ENCODE measurements at places on chromosomes 13 and 19.

GRCh38 chr13:67146523-67147130, 83.5 kb downstream of the PCDH9 start:
- DNase-seq, result no peak

DNA sequence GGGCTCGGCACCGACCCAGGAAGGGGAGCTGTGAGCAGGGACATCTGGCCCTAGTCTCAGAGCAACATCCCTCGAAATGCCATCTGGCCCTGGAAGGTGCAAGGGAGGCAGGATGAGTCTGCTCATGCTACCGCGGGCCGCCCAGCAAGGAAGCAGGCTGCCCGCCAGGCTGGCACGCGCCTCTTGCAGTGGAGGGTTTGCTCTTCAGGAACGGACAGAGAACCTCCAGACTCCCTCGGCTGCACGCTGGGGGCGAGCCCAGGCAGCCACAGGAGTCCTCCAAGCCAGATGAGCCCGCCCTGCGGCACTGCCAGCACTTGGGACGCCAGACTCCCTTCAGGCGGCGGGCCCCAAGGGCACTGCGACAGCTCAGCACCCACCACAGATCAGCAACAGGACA, 10.1 kb upstream of the ATP8B3 start:
- DNase-seq, result no peak

GRCh38 chr13:28041031-28041461, 52.6 kb upstream of the URAD start:
- DNase-seq, result no peak

DNA sequence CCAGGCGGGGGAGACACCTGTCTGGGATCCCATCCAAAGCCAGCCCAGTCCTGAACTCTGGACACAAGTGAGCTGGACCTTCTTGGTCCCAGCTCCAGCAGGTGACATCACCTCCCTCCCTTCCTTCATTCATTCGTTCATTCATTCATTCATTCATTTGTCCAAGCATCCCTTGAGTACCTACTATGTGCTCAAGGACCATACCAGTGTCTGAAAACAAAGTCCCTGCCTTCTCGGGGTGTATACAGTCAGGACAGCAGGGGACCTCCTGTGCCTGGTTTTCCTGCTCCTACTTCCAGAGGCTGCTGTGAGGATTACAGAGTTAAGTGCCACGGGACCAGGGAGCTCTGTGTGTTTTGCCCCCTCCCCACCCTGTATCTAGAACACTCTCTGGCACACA, 14.0 kb downstream of the ACER1 start:
- DNase-seq, result no peak

GRCh38 chr13:77343841-77344240, 16.9 kb upstream of the MYCBP2 start:
- no peak for DNase-seq

GRCh38 chr13:51858433-51859247, 3.1 kb upstream of the CCDC70 start:
- DNase-seq, result no peak

DNA sequence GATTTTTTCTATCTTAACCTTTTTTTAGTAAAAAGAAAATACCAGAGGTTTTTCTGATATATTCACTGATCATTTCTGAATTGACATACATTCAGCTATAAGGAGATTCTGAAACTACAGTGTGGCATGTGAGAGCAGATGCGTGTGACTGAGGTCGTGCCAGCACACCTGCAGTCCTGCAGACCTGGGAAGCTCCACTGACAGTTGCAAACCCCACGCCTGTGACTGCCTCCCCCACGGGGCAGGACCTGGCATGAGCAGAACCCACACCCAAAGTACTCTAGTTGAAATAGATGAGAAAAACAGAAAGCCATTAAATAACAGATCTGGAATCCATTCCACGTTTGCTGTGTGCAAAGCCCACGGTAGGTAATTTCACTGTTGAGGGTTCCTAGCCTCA, 80.7 kb downstream of the TEX29 start:
- DNase-seq, result no peak

DNA sequence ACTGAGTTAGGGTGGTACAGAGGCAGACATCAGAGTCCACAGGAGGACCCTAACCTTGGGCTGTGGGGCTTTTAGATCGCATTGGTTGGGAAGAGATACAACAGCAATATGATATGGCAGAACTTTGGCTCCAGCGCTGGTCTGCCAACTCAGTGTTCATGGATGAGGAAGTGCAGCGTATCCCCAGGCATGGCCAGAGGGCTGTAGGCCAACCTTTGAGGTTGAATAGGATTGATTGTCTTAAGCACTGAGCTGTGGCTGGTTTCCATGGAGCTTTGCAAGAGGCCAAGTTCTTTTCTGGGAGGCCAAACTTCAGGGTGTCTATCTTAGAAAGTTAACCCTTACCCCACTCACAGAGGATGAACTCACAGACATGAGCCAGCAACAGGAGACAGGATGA, 144.1 kb upstream of the TMTC4 start:
- DNase-seq, result no peak

DNA sequence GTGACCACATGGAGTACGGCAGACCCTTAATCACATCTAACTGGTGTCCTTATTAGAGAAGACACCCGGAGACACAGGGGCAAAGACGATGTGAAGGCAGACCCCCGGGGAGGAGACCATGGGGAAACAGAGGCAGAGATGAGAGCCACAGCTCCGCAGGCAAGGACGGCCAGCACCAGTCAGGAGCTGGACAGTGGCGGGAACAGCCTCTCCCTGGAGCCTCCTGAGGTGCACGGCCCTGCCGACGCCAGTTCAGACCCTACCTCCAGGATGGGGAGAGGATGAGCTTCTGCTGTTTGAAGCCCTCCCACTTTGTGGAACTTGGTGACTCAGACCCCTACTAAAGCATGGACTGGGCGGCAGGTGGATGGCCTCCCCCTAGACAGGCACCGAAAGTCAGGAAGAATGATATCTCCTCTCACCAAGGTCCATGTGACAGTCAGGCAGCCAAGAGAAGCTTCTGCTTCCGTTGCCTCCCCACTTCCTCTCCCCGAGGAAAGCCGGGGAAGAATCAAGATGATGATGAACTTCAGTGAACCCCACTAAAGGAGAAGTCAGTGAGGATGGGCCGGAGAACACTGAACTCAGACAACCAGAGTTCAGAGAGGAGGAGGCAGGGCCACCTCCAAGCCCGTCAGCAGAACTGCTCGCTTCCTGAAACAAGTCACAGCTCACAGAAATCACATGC, 25.4 kb downstream of the RAB20 start:
- DNase-seq, result peak; percentile 58

DNA sequence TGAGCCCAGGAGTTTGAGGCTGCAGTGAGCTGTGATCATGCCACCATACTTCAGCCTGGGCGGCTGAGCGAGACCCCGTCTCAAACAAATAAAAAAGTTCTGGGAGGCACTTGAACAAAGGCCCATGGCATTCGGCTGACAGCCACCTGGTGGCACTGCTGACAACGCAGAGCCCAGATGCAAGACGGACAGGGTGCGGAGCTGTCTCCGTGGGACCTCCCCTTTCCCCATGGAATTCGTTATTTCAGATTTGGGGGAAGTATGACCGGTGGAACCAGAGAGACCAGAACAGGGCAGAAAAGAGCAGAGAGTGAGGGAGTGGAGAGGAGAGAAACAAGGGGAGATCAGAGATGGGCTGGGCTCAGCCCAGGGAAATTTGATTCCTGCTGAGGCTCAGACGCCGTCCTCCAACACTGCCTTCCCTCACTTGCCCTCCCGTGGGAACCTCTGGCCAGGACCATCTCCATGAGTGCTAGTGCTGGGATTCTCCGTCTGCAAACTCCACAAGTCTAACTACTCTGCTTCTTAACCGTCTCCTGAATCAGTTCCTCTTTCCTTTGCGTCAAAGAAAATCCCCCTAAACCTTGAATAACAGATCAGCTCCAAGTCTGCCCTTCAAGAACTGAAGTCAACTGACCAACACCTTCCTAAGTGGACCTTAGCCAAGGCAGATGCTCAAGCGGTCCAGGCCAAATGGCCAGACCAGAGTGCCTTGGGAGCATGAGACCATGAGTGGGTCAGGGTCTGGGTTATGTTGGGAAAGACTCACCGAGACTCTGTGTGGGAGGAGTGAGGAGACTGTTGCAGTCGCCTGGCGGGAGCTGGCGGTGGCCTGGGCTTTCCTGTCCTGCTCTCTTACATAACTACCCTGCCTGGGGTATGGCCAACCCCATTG, 11.9 kb upstream of the ATF5 start:
- no peak for DNase-seq

DNA sequence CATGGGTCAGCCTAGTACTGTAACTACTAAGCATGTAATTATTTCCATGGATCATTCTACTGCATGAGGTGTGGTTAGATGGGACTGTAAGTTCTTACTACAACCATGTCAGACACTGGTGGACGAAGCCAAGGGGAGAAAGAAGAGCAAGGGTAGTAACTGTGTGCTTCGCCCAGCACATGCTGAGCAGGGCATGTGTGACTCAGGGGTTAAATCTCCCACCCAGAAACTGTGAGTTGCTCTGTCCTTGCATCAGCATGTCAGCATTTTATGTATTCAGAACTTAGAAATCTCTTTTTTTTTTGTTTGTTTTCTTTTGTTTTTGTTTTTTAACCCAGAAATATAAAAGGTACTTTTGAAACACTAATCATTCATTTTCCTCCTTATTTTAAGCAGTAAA, 436.6 kb upstream of the KLF12 start:
- no peak for DNase-seq

DNA sequence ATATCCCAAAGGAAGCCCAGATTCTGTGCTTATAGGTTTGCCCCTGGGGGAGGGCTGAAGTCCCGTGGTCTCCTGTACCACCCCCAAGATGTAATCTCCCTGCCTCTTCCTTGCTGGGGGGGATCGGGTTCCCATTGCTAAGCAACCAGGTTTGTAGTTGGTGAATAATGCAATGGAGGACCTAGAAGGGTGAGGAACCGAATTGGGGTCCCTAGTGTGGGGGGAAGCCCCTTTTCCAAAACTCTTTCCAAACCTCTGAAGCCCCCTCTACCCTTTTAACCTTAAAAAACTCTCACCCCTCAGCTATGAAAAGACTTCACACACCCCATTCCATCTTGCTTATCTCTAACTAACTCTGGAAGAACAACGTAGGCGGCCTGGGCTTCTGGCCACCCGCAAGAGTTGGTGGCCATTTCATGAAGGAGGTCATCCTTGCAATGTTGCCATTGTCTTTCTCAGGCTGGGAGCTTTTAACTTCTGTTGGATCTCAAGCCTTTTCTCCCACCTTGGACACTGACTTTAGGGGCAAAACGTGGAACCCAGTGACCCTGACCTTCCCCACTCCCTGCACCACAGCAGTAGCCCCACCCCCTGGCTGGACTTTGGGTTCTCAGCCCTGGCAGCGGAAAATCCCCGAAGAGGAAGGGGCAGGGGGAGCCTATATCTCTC, 661 bp downstream of the PALM3 start:
- no peak for DNase-seq

DNA sequence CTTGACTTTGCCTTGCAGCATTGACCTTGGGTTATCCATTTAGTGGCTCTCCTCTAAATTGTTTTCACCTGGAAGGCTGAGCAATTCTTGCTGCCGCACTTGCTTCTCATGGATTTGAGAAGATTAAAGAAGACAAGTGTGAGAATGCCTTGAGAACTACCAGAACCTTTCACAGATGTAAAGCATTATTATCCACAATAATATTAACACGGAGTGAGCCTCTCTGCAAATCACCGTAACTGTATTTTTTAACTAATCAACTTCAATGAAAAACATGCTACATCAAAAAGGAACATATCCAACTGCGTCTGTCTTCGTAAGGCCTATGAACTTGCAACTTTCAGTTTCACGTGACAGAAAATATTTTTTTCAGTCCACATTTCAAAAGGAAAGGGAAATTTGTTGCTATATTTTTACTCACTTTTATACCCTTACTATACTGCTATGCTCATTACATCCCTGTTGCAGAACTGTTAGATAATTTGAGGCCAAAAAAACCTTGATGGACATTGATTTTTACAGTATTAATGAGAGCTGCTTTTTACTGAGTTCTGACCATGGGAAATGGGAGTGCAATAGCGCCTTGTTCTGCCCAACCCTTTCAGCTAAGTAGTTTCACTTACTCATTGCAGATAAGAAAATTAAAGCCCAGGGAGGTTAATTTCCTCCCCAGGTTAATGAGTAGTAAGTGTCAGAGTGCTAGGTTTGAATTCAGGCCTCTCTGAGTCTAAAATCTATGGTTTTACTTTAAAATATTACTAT, 93.8 kb upstream of the RAP2A start:
- no peak for DNase-seq

DNA sequence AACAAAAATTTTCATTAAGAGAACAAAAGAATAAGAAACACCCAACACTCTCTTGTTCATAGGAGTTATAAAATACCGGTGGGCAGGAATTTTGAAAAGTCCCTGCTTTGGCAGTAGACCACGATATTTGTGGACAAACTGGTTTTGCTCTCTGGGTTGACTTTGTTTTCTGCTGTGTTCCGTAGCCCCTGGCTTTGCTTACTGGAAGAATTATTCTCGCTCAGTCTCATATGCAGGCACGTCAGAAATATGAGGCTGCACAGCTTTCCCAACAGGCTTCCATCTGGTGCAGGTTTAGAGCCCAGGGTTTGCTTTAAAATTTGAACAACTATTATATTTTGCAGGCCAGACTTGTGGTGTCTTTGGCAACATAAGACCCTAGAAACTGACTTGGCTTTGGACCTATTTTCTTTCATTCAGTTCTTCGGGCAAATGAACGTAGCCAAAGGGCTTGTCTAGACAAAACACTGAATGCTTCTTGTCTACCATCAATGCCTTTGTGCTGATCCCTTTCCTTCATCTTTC, 2012.6 kb downstream of the PCDH9 start:
- no peak for DNase-seq

DNA sequence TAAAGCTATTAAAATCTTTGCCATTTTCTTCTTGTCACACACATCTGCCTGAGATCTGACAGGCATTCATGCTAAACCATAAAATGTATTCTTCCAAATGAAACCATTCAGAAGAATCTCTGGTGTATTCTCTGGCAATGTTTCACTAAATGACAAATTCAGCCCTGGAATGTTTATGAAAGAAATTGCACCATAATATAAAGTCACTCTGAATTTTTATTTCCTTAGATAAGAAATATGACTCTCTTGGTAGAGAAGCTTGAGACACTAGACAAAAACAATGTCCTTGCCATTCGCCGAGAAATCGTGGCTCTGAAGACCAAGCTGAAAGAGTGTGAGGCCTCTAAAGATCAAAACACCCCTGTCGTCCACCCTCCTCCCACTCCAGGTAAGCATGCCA, 14.3 kb downstream of the OLFM4 start:
- no peak for DNase-seq

DNA sequence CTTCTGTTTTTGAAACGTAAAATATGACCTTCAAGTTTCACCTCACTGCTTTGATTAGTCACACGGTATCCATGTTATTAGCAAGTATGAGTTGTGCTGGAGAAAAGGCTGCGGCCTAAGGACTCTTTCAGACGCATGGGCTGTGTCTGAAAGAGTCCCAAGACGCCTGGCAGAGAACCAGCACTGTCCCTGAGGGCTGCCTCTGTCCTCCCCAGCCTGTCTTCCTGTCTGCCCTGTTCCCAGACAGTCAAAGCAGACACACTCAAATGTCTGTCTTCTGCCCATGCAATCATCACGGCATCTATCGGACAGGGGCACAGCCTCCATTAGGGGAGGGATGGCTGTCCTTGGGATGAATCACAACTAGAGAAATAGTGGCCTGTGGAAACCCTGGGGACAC, 65.5 kb downstream of the DPY19L3 start:
- DNase-seq, result peak; percentile 5
